Immature natural killer cell (primary cell): ENCODE measurements at places on chromosomes 3 and 15.

GRCh38 chr3:179848711-179849110, 188.0 kb downstream of the PEX5L start:
- DNase-seq = no peak

DNA sequence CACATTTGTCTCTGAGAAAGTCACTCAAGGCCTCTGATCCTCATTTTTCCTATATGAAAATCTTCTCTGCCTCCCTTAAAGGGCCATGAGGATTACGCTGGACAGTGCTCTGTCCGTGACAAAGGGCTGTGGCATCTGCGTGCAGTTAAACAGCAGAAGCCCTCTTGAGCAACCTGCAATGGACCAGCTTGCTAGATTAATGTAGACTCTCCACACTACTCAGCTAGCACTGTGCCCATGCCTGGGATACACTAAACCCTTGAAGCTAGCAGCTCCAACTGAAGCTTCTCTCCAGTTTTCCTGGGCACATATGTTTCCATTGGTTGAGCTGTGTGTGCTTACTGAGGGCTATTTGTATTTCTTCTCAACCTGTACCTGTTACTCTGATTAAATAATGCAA, 303.8 kb downstream of the RPLP1 start:
- no peak for DNase-seq

DNA sequence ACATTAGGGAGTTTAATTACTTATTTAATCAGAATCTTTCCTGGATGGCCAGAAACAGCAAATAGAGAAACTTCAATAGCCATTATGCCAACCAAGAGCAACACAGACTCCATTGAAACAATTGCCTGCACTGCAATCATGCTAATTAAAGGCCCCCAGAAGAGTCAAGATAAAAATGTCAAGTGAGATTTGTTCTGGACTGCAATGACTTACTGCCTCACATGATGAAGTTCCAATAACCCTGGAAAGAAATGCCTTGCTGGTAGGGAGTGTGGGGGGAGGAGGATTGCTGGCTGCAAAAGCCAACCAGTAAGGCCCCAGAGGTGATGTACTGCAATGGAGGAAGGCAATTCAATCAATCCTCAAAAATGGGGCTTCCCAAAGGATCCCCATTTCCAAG, 257.9 kb downstream of the NTRK3 start:
- no peak for DNase-seq

DNA sequence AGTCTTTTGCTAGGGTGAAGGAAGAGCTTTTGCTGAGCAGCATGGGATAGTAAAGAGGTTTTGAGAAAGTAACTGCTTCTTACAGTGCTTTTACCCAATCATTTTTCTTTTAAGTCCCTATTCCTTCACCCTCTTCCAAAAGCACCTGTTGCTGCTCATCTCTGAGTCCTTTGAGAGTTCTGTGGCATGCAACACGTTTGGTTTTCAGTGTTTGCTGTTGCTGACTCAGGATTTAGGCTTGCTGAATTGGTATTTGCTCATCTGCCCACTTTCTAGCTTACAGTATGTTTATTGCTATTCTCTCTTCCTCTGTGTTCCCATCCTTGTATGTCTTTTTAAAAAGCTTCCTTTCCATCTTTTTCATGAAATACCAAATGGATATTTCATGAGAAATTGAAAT, 55.9 kb upstream of the THRB start:
- no peak for DNase-seq

DNA sequence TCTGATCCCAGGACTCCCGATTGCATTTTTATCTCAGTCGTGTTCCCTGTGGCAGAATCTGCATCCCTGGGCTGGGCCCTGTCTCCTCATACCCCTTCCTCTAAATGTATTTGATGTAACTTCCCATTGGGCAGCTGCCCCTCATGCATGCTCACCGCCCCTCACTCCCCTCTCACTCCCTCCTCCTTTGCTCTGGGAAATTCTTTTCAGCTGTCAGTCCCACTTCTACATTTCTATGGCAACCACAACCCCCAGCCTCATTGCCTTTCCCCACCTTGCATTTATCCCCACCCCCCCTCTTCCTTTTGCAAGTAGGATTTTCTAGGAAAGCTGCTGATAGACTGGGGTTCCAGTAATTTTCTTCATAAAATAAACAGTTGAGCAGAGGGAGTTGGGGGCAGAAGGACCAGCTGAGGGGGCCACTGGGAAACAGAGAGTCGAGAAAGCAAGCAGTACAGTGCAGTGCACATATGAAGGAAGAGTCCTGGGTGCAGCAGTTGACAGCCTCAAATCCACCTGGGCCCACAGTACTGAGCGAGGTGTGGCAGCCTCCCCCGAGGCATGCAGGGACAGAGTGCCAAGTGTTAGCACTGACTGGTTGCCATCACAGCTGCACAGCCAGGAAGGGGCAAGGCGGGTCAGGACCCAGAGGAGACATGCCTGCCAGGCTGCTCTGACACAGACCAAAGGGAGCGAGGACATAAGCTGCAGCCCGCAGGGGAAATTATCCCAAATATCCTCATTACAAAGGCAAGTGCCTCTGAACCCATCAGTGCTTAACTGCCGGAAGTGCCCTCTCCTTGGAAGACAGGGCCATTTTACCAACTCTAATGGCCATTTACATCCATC, 476.3 kb downstream of the EPHB1 start:
- no peak for DNase-seq

- no peak for DNase-seq
These were observed 41.4 kb downstream of the CTDSPL2 start for GRCh38 chr15:44468709-44469385.

DNA sequence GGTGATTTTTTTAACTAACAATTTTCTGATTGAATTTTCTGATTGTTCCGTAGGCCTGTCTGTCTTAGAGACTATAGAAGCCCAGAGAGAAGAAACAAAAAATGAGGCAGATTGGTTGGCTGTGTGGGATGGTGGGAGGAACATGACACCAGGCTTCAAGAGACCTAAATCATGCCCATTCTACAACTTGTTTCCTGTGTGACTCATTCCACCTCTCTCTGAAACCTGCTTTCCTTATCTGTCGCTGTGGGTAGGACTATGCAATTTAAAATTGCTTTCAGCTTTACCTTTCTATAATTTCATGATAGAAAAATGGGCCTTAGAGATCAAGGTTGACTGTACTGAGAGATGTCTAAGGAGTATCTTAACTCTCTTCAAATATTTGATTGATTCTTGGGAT, 44.5 kb downstream of the OXNAD1 start:
- DNase-seq = peak; percentile 61

DNA sequence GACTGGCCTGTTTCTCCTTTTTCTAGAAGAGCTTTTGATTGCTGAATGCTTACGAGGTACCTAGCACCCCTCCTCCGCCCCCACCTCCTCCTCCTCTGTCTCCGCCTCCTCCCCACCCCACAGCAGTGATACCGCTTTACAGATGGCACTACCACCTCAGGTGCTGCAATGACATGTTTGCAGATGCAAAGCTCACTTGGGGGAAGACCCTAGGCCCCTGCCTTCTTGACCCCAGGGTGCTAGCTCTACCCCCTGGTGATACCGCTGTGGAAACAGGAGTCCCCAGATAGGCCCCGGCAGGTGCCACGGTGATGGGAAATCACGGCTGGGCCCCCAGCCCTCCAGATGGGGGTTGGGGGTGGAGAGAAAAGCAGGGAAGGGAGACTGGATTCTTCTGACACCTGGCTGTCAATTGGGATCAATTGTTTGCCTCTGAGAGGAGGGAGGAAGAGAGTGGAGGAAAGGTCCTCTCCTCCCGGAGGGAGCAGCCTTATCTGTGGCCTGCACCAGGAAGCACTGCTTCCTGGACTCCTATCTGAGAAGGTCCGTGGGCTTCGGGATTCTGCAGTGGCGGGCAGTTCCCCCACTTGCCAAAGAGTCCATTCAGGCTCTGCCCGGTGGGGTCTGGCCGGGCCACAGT, 37.6 kb downstream of the DNASE1L3 start:
- DNase-seq = no peak

DNA sequence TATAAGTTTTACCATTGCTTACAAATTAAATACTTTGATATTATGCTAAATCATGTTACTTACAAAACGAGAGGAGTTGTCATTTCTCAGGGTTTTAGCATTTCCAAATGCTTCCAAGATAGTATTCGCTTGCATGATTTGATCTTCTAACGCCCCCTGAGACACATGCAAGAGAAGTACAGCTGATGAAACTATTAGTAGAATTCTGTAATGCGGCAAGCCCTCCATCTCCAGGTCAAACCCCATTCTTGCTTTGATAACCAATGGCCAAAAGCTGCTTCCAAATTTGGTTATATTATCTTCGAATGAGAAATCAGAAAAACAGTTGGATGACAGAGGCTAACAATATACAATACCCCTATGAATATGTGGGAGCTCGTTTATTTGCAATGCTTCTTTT, 14.7 kb downstream of the MYH15 start:
- DNase-seq = no peak

DNA sequence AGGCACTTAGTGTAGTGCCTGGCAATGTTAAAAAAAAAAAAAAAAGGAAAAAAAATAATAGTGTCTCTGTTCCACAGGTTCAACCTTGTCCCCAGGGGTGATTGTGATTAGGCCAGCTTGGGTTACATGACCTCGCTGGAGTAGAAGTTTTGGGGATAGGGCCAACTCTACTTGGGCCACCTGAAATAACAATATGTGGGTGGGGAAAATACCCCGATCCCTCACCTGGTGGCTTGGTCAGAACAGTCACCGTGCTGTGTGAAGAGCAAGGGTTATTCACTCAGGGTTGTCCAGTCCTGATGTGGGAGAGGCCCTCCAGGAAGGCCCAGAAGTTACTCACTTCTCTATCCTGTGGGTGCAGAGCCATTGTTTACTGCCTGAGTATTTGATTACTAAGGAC, 19.5 kb downstream of the XYLB start:
- DNase-seq = no peak

DNA sequence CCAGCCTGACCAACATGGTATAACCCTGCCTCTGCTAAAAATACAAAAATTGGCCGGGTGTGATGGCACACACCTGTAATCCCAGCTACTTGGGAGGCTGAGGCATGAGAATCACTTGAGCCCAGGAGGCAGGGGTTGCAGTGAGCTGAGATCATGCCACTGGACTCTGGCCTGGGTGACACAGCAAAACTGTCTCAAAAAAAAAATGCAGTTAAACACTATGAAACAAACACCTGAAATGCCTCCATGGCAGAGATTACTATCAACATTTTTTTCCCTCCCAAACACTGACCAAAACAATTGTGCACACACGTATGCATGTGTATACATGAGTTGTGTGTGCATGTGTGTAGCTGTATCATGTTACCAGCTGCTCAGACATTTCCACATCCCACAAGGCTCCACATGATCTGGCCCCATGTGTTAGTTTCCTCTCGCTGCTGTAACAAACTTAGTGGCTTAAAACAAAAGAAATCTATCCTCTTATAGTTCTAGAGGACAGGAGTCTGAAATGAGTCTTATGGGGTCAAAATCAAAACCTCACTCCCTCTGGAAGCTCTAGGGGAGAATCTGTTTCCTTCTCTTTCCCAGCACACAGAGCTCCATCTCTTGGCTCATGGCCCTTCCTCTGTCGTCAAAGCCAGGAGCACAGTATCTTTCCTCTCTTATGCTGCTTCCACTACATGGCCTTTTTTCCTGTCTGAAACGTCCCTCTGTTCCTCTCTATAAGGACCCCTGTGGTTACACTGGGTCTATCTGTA, 34.5 kb downstream of the SLC41A3 start:
- no peak for DNase-seq

GRCh38 chr3:97952872-97953271, 19.4 kb downstream of the RIOX2 start:
- no peak for DNase-seq

DNA sequence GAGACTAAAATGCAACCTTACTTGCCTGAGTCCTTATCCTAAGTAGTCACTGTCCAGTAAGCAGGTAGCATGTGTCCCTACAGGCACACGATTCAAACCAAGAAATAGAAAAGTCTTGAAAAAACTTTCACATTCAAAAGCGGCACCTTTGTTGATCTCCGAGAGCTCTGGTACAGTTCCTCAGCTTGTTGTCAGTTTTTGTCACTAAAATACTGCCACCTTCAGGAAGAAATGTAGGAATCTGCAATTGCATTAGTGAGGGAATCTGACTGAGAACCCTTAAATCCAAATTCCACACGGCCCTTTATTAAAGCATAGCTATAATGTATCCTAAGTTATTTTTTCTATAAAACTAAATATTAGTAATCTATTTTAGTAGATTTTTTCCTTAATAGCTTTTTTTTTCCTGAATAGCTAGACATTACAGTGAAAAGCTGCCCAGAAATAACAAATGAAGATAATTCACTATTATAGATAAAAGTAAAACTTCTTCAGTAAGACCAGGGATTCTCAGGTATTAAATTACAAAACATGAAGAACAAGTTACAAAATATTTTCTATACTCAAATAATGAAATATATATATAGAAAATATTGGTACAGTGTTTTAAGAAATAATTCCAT, 44.0 kb downstream of the CCDC54 start:
- peak; percentile 34 for DNase-seq

- no peak for DNase-seq
These were observed 19.7 kb downstream of the STARD5 start for GRCh38 chr15:81304226-81304625.

- DNase-seq = no peak
These were observed 132.0 kb downstream of the ECT2 start for GRCh38 chr3:172882563-172882962.

- peak; percentile 23 for DNase-seq
These were observed 6.5 kb upstream of the ALDH1A3 start for GRCh38 chr15:100873029-100873677.

GRCh38 chr3:196144383-196145105, 62.7 kb upstream of the TFRC start:
- DNase-seq = peak; percentile 65

DNA sequence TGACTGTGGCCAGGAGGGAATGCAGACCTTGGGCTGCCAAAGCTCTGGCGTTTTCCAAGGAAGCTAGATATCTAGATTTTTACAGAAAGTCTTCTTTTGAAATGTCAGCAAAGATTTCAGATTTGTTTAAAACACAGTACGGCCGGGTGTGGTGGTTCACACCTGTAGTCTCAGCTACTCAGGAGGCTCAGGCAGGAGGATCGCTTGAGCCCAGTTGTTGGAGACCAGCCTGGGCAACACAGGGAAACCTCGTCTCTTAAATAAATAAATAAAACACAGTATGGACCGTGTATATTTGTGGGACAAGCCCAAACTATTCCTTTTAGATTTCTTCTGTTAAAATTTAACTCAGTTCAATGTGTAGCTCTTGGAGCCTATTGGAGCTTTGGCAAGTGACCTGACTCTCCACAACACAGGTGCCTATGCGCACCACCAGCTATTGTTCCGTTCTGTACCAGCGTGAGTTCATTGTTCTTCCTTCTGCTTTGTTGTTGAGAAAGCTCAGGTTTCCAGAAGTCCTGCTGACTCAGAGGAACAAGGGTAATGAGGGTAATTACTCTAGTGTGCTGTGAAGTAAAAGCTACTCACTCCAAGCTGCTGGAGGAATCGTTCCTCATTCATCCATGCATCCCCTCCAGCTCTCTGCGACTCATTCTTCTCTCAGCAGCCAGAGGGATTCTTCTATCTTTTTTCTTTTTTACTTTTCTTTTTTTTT, 73.1 kb upstream of the SLC6A6 start:
- no peak for DNase-seq

DNA sequence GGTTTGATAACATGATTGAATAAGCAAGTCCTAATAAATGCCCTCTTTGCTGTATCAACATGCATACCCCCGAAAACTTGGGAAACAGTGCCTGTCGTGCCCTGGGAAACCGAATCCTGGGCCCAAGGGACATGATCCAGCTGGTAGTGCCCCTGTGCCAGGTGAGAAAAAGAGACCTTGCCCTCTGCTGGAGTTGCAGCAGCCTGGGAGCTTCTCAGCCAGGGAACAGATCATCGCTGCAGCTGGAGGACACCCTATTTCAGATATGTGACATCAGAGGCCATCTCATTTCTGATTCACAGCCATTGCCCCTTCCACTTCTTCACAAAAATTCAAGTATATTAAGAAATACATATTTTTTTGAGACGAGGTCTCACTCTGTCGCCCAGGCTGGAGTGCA, 32.3 kb downstream of the STOML1 start:
- no peak for DNase-seq

- no peak for DNase-seq
These were observed 151.0 kb upstream of the THBS1 start for GRCh38 chr15:39429898-39430357.
